Endodermal cell (in vitro differentiated cells): ENCODE measurements at places on chromosomes 13 and 19. TPM values are rescaled to one million over a fixed set of nuclear protein-coding genes. Genes with fewer than 3 reads are reported as not detected.

The LGALS4 gene
- total RNA-seq, result 0.29 and 0.84 TPM in 2 replicates

The LSR gene
- total RNA-seq, result 112 to 158 TPM (median 132 TPM) in 3 replicates

The CACNG6 gene
- 0.47 and 0.92 TPM in 2 replicates for total RNA-seq

The SHISA7 gene
- total RNA-seq, result not detected in 2 replicates

The KL gene
- total RNA-seq, result 0.09 TPM in 2 replicates

The KIR3DL2 gene
- not detected in 3 replicates for total RNA-seq

DNA sequence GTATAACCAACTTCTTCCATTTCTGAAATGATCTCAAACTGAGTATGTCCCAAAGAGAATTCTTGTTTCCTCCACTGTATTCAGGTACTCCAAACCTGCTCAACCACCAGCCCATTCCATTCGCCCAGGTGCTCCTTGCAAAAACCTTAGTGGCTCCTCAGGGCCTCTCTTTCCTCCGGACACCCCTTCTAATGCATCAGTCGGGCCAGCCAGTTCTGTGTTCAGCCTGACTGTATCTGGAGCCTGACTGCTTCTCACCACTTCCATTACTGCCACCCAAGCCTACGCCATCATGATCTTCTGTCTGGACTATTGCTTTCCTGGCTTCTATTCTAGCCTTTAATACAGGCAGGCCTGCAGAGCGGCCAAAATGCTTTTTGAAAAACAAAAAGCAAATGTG lies 1.5 kb downstream of the PHF11 start:
- no peak for DNase-seq

DNA sequence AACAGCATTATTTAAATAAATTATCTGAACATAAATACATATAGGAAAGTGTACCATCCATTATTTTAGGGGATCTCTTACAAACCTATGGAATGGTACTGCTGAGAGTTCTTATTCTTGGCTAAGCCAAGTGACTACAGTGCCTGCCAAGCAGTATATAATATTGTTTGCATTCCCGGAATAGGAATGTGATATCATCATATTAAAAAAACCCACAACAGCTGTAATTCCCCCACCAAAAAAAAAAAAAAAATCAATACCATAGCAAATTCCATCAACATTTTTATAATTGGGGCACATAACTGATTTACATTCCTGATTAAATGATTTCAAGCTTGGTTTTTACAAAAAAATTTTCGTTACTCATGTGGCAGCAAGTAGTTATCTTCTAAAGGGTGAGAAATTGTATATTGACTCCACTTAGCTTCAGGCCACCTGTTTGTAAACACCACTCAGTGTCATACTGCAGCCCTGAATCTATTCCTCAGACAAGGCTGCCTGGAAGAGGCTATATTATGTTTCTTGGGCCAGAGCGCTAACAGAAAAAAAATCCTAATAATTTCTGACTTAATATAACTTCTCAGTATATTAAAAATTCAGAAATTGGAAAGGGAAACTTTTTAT lies 278.1 kb downstream of the DNAJC15 start:
- DNase-seq, result no peak

DNA sequence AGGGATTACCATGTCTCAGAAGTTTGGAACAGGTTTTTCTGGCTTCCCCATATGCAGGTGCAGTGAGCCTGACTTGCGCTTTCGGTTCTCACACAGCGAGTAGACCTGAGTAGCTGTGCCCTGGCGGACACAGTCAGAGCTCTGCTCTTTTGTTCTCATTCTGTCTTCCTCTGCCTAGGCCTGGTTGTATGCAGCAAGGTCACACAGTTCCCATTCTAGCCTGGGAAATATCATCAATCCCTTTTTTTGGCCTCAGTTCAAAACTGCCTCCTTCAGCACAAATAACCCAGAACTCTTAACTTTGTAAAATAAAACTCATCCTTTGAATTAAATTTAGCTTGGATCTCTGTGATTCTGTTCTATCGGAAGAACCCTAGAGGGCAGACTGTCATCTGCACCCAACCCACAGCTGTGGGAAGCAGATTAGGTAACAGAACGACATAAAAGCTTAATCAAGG lies 10.2 kb downstream of the OXGR1 start:
- DNase-seq, result peak; percentile 58

DNA sequence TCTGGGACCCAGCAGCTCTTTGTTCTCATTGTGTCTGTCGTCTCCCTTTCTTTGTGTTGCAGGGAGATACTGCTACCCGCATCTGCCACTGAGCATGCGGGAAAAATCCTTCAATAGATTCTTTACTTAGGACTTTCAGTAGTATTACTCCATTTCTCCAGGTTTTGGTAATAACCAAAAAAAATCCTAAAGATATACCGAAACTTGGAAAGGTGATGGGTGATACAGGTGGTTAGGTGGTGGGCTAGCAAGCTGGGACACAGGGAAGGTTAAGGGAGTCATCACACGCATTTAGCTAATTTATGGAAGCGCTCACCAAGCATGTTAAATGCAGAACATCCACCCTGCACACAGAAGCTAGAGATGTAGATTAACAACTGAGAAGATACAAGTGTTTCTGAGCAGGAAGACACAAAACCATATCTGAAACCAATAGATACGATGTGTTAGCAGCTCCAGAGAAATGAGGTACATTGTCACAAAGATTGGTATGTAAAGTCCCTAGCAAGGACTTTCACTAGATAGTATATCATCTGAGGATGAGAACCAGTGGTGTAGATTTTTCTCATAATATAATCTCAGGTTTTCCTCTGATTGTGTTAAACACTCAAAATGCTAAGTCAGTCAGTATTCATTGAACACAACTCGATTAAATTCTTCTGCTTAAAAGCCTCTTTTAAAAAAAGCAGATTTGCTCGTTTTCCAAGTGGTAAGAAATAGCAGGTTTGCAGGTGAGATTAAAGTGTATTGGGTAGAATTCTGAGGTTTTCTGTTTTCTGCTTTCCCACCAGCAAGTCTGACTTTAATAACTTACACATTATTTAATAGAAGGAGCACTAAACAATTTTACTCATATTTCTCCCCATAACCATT lies 1.2 kb upstream of the SLAIN1 start:
- peak; percentile 44 for DNase-seq

- DNase-seq, result no peak
These were observed 1159.8 kb upstream of the MIR17HG start for GRCh38 chr13:90187478-90188350.

GRCh38 chr19:12695997-12696365 lies 450 bp downstream of the FBXW9 start:
- DNase-seq, result no peak

DNA sequence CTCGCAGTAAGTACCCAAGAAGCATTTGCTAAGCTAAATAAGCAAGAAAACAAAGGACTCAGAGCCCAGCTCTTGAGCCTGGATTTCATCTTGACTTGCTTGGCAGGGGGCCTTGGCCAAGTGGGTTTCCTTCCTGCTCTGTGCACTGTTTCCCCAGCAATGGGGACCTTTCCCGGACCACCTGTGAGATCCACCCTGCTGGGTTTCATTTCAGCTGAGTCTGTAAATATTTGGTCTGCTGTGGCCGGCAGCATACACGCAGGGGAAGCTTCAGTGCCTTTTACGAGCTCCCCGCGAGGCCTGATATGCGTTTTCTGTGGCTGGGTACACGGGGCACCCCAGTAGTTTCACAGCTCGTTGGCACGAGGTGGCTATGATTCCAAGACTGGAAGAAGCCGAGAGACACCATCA lies 12.4 kb upstream of the TINCR start:
- DNase-seq, result no peak

DNA sequence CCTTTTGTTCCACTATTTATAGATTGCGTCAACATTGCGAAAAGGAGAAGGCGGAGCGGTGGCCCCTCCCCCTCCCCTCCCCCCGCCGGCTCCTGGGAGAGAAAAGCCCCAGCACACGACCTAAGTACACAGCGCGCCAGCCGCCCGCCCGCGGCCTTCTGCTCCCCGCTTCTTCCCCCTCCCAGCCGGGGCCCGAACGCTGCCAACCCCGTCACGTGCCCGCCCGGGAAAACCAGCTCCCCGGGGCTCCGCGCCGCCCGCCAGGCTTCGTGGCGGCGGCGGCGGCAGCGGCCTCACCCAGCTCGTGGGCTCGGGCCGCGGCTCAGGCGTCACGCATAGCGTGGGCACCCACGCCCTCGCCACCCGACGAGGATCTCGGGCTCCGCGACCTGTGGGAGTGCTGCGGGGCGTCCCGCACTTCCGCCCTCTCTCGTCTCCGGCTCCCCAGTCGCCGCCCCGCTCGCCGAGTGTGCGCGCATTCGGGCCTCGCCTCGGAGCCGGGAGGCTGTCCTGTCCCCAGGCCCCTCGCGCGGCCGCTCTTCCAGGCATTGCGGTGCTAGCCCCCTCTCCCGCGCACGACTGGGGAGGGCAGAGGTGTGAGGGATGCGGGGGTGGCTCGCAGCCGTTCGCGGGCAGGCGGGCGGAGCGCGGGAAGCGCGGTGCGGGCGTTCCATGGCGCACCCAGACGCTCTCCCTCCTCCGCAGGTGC lies 110.5 kb downstream of the KCNRG start:
- DNase-seq, result peak; percentile 86

- DNase-seq, result no peak
These were observed 10.8 kb downstream of the SLC35E1 start for GRCh38 chr19:16561382-16561781.

- DNase-seq, result no peak
These were observed 167.2 kb upstream of the SERP2 start for GRCh38 chr13:44206434-44206833.

GRCh38 chr19:5395556-5395955 lies 54.9 kb upstream of the PTPRS start:
- no peak for DNase-seq

GRCh38 chr19:10270616-10271394 lies at the start of gene ICAM1:
ICAM1 (plus strand) TSS chr19:10271120; CDS start chr19:10271160, 40 bp downstream.
- peak; percentile 90 for DNase-seq

DNA sequence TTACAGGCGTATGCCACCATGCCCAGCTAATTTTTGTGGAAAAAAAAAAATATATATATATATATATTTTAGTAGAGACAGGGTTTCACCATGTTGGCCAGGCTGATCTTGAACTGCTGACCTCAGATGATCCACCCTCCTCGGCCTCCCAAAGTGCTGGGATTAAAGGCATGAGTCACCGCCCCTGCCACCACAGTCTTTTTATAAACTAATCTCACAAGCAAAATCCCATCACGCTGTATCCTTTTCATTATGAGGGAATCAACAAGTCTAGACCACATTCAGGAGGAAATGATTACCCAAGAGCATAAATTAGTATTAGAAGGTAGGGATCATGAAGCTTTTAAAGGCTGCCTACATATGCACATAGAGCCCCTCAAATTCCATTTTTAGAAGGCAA lies 210.6 kb upstream of the NBEA start:
- no peak for DNase-seq

GRCh38 chr19:46579361-46579879 lies 21.7 kb upstream of the CALM3 start:
- DNase-seq, result peak; percentile 81

- peak; percentile 63 for DNase-seq
These were observed 5.2 kb downstream of the NXNL1 start for GRCh38 chr19:17455308-17456123.

GRCh38 chr19:39307046-39307821 lies 11.0 kb downstream of the IFNL1 start:
- peak; percentile 90 for DNase-seq

GRCh38 chr19:40089462-40089861 lies 1.3 kb downstream of the ZNF780A start:
- no peak for DNase-seq

DNA sequence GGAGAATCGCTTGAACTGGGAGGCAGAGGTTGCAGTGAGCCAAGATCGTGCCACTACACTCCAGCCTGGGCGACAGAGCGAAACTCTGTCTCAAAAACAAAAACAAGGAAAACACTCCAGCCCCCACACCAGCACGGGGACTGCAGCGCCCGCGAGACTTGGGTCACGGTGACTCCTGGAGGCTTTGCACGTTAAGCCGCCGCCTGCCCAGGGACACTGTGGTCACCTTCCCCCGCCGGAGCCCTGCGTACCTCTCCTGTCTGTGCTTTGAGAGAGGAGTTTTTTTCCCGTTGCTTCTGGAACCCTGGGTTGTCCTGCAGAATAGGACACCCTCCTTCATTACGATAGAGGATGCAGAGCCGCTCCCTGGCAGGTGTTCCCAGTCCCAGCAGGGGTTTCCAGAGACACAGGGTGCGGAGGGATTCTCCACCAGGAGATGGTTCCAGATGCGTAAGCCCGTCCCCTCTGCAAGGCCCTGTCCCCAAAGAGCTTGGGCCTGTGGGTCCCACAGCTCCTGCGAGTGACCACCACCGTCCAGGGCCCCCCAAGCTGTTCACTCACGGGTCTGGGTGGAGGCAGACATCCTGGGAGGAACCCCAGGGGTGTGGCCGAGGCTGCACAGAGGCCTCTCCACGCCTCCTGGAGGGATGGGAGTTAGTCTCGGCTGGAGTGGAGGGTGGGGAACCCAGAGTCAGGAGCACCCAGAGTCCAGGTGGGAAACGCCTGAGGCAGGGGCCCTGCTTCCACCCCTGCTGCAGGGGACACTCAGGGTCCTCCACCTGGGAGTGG lies 42.8 kb upstream of the NDUFS7 start:
- DNase-seq, result no peak

DNA sequence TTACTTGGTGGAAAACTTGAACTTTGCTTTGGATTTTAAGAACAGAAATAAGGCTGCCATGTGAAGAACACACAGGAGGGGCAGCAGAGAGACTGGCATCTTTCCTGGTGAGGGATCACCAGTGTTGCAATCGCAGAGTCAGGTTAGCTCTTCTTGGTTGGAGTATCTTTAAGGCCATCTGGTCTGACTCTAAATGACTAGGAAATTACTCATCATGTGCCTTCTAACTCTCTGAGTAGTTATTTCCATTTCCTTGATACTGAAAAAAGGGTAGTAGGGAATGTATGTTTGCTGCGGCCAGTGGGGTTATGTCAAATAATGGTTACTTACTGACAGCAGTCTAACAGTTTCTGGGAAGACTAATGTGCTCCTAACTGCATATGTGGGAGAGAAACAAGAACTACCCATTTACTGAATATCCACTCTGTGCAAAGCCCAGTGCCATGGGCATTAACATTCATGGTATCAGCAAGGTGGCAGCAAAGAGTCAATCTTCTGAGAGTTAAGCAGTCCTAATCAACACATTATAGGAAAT lies 122.1 kb downstream of the COG6 start:
- DNase-seq, result peak; percentile 59

DNA sequence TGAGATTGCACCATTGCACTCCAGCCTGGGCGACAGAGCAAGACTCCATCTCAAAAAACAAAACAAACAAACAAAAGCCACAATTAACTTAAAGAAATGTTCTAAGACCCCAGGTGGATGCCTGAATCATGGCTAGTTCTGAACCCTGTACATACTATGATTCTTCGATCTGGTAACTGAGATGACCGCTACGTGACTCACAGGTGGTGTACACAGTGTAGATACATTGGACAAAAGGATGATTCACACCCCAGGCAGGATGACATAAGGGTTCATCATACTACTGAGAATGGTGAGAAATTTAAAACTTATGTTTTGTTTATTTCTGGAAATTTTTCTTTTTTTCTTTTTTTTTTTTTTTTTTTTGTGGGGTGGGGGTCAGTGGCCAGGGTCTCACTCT lies 6.5 kb downstream of the ZNF426 start:
- DNase-seq, result no peak
